ENCODE measurements at places on chromosomes 4 and X. TPM values are rescaled to one million over a fixed set of nuclear protein-coding genes. Genes with fewer than 3 reads are reported as not detected.

Gene FATE1
- not detected for total RNA-seq

DNA sequence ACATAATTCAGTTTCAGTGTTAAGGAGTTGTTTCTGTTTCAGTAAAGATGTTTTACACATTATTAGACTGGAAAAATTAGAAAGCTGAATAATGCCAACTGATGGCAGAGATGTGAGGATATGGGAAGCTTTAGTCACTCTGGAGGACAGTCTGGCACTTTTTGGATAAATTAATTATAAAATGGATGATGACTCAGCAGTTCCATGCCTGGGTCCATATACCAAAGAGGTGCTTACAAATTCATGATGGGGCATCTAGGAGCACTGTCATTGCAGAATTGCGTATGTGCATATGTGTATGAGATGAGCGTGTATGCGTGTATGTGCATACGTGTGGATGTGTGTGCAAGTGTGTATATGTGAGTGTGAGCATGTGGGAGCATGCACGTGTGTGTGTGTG is 31.2 kb upstream of the ANKRD50 start:
- no peak for DNase-seq

Gene HSFX4
- total RNA-seq, result not detected

DNA sequence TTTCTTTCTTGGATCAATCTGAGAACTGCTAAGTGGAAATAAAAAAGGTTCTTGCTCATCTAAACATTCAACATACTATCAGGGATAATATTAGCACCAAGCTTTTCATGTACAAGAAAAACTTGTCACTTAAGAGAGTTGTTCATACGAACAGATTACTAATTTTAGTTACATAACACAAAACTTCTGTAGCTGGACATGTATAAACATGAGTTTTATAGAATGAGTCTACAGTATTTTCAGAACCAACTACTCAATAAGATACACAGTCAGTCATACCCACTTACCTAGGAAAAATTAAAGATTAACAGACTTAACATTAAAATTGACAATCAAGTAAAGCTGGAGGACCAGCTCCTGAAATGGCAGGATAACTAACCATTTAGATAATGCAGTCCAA is 540.1 kb upstream of the FAM241A start:
- no peak for DNase-seq

DNA sequence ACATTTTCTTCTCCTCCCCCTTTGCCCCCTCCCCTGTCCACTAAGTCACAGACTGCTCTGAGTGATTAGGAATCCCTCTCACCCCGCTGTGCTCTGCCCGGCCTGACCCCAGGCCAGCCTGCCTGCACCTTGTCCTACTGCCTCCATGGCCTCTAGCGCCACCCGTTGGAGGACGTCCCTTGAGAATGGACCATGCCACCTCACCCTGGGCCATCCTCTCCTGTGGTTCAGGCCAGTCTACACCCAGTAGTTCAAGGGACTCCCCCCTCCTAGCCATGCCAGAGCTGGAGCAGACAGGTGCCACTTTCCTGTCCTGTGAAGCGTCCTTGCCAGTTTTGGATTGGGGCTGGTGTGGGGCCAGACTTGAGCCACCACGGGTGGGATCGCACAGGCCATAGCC is 9.7 kb upstream of the IRAK1 start:
- DNase-seq, result peak; percentile 59

Measured in chondrocyte (in vitro differentiated cells).